ENCODE measurements at places on chromosomes 11 and 22.

DNA sequence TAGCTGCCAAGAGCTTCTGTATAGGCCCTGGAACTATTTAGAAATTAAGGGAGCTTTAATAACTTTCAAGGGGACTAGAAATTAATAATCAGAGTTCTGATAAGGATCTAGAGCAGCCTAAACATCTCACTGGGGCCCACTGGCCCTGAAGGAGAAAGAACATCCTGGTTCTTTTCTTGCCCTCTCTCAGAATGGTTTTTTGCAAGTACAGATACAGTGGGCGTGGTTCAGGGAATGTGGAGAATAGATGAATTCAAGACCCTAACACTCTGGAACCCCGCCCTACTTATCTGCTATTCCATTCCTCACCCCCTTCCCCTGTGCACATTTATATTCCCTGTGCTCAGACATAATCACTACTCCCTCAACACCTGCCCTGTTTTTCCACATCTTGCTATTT, 90.2 kb downstream of the PARVA start:
- DNase-seq, result no peak

GRCh38 chr22:24803064-24803542, 2.9 kb upstream of the SGSM1 start:
- no peak for DNase-seq

DNA sequence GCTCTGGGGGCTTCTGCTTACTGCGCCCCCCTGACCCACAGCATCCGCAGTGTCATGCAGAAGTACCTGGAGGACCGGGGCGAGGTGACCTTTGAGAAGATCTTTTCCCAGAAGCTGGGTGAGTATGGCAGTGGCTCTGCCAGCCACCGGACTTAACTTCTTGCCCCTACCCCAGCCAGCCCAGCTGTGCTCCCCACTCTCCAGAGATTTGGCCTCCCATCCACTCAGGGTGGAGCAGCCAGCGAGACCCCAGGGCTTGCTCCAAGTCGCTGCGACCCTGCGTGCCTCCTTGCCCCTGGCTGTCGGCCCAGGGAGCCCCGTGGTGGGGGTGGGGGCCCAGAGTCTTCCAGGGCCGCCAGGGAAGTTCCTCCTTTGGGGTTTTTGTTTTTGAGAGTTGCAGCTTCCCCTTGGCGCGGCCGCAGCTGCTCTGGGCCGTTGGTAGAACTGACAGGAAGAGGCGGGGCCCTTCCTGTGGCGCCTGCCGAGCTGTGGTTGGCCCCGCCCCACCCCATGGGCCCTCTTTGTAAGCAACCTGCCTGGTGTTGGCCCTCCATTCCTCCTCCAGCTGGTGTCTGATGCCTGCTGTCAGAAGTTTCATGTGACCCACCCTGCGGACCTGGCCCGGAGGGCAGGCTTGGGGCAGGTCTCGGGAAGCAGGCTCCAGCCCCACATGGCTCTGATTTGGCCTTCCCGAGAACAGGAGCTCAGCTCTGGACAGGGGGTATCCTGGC, 11.1 kb downstream of the GRK2 start:
- no peak for DNase-seq

- DNase-seq, result no peak
Measured at GRCh38 chr11:107608809-107609208, 17.9 kb downstream of the ELMOD1 start.

DNA sequence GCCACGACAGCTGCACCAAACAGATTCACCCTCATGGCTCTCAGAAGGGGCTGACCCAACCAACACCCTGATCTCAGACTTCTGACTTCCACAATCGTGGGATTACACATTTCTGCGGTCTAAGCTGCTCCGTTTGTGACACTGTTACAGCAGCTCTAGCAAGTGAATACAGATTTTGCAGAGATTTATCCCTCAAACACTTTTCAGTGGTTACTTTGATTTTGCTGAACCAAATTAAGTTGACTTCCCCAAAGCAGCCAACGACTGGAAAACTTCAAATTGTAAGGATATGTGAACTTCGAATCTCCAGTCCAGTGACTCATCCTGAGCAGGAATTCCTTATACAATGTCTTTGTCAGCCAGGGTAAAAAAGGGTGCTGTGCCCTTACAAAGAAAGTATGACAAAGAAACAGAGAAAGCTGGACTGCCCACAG, 14.8 kb upstream of the INCENP start:
- DNase-seq, result no peak

DNA sequence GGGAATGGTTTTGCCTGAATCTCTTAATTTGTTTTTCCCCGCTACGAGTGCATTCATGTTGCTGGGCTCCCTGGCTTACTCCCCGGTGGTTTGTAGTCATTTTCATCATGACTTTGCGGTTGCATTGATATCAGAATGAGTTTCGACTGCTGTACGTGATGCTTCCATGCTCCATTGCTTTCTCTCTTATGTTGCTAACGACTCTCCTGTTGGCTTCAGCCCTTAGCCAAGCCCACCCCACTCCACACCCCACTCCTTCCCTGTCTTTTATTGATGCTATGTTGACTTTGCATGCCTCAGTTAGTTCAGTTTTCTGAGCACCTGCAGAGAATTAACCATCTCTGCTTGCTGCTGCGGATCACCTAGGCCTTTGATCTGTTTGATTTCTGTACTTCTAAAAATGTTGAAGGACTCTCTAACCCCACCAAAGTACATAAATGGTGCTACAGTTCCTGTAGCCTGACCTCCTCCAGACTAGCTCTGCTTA, 65.3 kb downstream of the ARFGAP2 start:
- DNase-seq, result peak; percentile 63

DNA sequence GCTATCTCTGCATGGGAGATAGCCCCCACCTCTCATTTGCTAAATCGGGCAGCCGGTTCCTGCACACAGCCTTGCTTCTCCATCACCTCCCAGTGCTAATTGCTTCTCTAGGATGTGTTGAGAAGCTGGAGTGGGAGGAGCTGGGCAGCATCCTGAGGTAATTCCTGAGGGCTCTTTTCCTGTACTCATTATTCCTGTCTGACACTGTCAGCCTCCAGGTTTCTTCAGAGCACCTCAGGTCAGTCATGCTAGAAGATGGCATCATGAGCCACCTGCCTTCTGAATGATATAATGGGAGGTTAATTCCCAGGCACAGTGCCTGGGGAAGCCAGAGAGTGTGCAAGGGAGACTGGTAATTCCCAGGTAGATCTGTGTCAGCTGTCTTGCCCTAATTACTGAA, 133.0 kb downstream of the RAB38 start:
- peak; percentile 93 for DNase-seq

GRCh38 chr11:120306519-120307242, 18.4 kb upstream of the TLCD5 start:
- no peak for DNase-seq

DNA sequence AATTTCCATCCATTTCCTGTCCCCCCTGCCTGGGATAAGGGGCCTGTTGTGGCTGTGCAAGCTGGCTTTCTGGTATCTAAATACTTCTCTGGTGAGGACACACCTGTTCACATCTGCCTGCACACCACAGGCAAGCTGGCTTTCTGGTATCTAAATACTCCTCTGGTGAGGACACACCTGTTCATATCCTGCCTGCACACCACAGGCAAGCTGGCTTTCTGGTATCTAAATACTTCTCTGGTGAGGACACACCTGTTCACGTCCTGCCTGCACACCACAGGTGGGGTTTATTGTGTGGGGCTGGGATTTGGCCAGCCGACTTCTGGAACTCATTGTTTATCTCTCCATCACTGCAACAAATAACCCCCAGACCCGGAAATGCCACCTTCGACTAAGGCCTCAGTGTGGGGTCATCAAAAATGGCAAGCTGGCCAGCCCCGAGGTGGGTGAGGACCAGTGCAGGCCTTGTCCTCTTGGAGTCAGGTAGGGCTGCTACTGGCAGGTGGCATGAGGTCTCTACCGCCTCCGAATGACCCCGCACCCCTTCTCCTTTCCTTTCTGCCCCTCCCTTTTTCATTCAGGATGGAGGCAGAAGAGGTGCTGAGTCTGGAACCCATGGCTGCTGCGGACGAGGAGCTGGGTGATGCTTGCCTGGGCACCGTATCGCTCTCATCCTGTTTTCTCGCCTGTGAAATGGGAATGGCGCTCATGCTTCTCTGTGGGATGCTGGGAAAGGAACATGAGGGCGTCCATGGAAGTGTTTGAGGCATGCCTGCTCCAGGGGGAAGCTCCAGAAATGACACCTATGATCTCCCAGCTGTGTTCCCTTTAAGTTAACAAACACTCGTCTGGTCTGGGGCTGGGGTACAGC, 43.5 kb upstream of the MYEOV start:
- no peak for DNase-seq

GRCh38 chr11:4983841-4984240, 10.8 kb upstream of the OR51L1 start:
- no peak for DNase-seq

- no peak for DNase-seq
Measured at GRCh38 chr11:73391665-73392064, 15.5 kb downstream of the RELT start.

DNA sequence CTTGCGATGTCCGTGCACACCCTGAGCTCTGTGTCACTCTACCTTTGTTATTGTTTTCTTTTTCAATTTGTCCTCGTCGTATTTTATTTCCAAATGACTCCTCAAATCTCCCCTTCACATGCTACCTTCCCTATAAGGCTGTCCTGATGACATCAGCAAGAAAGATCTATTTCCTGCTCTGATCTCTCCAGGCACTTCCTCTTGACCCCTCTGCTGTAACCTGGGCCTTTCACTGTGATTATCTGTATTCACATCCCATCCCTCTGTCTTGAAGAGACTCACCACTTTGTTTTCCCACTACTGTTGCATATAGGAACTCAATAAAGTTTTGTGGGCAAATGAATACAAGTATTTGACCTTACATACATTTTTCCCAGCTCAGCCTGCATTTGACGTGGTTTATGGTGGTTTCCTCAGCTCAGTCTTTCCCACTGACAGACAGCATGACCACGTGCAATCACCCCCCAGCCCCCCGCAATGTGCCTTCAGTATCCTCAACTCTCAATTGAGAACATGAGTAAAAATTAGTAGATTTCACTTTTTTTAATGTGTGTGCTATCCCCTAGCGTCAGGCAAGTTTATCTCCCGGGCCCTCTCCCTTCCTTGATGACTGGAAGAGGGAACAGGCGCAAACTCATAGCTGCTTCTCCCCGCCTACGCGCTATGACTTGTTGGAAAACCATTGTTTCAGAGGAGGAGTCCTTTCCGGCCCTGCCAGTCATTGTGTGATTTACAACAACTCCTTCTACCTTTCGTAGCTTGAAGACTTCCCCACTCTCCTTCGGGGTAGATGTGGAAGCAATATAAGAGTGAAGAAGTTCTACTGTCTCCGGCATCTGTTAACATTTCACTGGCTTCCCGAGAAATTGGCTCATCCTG, 498.5 kb downstream of the NTM start:
- DNase-seq, result no peak

- no peak for DNase-seq
Measured at GRCh38 chr22:49953680-49954344, 6.8 kb upstream of the PIM3 start.

DNA sequence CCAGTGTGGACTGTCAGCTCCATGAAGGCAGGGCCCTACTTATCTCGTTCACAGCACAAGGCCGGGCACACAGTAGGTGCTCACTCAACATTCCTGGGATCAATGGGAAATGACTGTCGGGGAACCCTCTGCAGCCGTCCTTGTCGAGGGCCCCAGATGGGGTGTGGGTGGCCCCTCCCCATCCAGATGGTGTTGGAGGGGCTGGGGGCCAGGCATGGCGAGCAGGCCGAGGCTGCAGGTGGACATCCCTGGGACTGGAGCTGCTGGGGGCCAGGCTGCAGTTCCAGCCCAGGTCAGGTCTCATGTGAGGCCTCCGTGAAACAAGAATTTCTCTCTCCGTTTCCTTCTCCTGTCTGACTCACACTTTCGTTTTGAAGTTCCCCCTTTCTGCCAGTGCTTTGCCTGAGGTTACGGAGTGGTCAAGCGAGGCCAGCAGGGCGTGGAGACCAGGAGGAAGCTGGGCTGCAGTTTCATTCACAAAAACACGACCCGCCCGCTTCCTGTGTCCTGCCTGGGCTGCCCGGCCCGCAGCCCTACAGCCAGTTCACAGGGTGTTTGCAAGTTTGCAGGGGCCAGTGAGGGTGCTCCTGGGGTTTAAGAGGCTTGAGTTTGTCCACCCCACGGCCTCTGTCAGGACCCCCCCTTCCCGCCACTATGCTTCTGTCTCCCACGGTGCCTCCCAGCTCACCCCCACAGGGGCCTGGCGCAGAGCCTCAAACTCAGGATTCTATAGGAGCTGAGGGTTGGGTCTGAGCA, 4.5 kb downstream of the MYEOV start:
- no peak for DNase-seq

GRCh38 chr22:40764763-40765441, 54.2 kb downstream of the SLC25A17 start:
- DNase-seq, result no peak

Measured in NCI-H1417 treated with DMSO at 0.1 percent for 48 hours (cell line).